Spinal cord (tissue), 10 donors: ENCODE measurements at places on chromosomes 12 and 14. TPM values are rescaled to one million over a fixed set of nuclear protein-coding genes. Genes with fewer than 3 reads are reported as not detected.

GRCh38 chr12:54161481-54162437, 27.0 kb downstream of the SMUG1 start:
- H3K36me3 ChIP-seq: peaks cover 4% of the 10 kb centered on the region
- DNase-seq: peak; percentile 71
- H3K27me3 ChIP-seq: no peaks in the 10 kb centered on the region
- peaks cover 58% of the 10 kb centered on the region for H3K4me1 ChIP-seq

The TCL1B gene
- total RNA-seq: not detected

DNA sequence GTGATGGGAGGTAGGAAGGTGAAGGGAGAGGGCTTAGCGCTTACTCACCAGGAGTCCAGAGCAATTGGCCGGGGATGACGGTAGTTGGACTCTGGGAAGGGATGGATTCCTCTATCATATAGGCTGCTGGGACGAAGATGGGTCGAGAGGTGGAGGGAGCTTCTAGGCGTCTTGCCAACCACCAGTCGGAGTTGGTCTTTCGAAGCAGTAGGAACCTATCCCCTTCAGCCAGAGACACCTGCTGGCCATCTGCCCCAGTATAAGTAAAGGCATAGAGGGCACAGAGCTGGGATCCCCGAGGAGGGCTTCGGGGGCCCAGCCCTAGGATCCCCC, 657 bp downstream of the ARHGAP9 start:
- no peak overlapping the region for H3K27ac ChIP-seq
- DNase-seq: no peak
- no peaks in the 10 kb centered on the region for H3K36me3 ChIP-seq
- peaks cover 21% of the 10 kb centered on the region for H3K4me1 ChIP-seq

The PTCSC3 gene
- total RNA-seq: not detected

GRCh38 chr14:74846968-74847665, 28.8 kb downstream of the PROX2 start:
- no peaks in the 10 kb centered on the region for H3K27me3 ChIP-seq
- no peak for DNase-seq
- H3K36me3 ChIP-seq: no peaks in the 10 kb centered on the region

- no peaks in the 10 kb centered on the region for H3K36me3 ChIP-seq
- H3K27ac ChIP-seq: no peak overlapping the region
- H3K4me3 ChIP-seq: no peak overlapping the region
- DNase-seq: no peak
- H3K4me1 ChIP-seq: peaks cover 15% of the 10 kb centered on the region
Observed at GRCh38 chr12:29145372-29146170, 3.5 kb upstream of the FAR2 start.

- H3K4me3 ChIP-seq: no peak overlapping the region
- no peak for DNase-seq
- H3K36me3 ChIP-seq: no peaks in the 10 kb centered on the region
Observed at GRCh38 chr12:26748412-26748740, 84.6 kb downstream of the ITPR2 start.

The KRT75 gene
- not detected for total RNA-seq

The FZD10 gene
- 3.7 TPM for total RNA-seq
